ENCODE measurements at places on chromosomes 1 and 21.
A peak's percentile ranks its signal among the peaks of the same experiment; 100 is the strongest.

GRCh38 chr1:14836426-14837140, 238.1 kb downstream of the KAZN start:
- DNase-seq = no peak

DNA sequence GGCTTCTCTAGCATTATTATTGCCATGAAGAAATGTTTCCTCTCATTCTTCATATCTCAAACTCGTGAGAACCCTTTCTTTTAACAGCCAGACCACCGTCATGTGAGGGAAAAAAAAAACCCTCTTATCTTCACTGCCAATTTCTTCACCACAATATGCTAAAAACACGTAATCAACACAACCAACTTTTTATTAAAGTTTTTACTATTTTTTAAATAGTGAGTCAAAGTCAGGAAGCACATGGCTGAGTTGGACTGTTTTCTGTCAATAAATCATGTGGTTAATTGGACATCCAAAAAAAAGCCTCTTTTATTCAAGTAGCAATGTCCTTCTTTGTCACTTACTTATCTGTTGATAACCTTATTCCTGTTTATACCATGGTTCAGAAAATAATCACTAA, 55.9 kb upstream of the SAMD13 start:
- no peak for DNase-seq

GRCh38 chr1:26950602-26951001, 9.7 kb downstream of the KDF1 start:
- no peak for DNase-seq

DNA sequence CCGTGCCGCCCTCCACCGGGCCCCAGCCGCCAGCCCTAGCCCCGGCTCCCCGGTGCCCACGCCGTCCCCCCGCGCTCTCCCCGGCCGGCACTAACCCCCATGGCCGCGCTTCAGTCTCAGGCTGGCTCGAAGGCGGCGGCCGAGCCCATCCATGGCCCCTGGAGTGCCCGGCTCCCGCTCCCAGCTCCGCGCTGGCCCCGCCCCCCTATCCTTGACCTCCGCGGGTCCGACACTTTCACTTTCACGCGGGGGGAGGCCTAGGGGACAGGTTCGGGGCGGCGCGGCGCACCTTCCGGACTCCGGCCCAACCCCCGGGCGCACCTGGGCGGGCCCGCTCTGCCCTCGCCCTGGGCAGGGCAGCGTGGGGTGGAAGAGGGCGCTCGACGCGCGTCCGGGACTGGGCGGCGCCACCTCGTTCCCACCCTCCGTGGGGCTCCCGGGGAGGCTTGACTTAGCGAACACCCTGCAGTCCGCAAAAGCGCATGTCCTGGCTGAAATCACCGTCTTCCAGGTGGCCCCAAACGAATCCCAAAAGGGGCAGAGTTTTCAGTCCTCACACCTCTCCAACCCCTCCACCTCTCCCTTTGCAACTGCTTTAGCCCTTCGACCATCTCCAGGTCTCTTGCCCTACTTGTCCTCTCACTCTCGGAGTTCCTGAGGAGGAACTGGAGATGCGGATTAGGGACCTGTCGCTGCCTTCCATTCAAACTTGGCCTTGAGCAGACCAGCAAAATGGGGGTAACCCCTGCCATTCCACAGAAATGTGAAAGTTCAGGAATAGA, 3.9 kb upstream of the DENND2D start:
- DNase-seq = peak; percentile 79

DNA sequence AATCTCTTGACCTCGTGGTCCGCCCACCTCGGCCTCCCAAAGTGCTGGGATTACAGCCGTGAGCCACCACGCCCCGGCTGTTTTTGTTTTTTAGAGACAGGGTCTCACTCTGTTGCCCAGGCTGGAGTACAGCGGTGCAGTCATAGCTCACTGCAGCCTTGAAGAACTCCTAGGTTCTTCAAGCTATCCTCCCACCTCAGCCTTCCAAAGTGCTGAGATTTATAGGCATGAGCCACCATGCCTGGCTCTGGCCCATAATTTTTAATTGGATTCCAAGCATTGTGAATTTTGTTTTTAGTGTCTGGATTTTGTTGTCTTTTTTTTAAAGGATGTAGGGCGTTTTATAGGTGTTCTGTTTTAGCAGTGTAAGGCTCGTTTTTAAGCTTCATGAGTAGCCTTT, 28.6 kb upstream of the TXLNA start:
- no peak for DNase-seq
